Activated CD8-positive, alpha-beta memory T cell treated with anti-CD3 and anti-CD28 coated beads for 1 hour (primary cell): ENCODE measurements at places on chromosomes 3 and 15.

DNA sequence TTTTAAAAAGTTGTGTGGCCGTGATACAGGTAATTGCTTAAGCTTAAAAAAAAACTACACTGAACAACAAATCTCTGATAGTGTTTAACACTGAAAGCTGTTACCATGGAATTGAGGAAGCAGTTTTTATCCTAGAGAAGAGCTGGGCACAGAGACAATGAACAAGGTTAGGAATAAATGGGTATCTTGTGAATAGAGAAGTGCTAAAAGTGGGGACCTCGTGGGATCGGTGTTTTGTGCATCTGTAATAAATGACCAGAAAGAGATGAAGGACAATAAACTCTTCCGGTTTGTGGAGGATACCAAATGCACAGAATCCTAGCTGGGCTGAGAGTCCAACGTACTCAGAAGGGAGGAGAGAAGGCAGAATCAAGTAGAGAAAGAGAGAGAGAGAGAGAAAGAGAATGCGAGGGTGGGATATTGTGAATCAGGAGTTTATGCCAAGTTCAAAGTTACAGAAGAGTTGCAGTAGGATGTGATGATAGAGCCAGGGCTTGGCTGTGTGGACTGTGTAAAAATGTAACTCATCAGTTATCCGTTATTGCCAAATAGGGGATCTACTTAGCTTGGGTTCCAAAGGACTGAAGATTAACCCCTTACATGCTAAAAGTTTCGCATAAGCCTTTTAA is 148.9 kb downstream of the IL20RB start:
- no peak for DNase-seq

DNA sequence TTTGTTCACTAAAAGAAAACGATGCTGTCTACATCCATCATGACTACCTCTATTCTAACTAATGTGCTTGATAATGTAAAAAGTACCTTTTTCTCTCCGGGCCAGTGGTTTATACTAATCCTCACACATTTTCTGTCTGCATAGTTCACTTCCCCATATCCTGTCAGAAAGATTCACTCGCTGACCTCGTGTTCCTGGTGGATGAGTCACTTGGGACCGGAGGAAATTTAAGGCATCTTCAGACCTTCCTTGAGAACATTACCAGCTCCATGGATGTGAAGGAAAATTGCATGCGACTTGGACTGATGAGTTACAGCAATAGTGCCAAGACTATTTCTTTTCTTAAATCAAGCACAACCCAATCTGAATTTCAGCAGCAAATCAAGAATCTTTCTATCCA is 33.8 kb downstream of the COL6A5 start:
- no peak for DNase-seq

- no peak for DNase-seq
Measured at GRCh38 chr3:16299746-16300145, 34.7 kb downstream of the OXNAD1 start.

GRCh38 chr15:58483376-58483775 is 51.6 kb downstream of the LIPC start:
- no peak for DNase-seq

- no peak for DNase-seq
Measured at GRCh38 chr15:65414841-65415621, 7.7 kb downstream of the IGDCC4 start.

DNA sequence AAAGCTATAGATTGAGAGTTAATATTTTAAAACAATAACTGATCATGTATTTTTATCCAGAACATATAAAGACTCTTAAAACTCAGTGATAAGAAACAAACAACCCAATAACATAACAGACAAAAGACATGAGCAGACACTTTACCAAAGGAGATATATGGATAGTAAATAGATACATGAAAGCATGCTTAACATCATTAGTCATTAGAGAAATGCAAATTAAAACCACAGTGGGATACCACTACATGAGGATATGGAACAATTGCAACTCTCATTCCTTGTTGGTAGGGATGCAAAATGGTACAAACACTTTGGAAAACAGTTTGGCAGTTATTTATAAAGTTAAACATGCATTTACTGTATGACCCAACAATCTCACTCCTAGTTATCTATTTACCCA is 95.0 kb downstream of the IQCH start:
- DNase-seq = no peak

GRCh38 chr15:69320977-69321554 is 22.4 kb downstream of the PAQR5 start:
- no peak for DNase-seq

- DNase-seq = no peak
Measured at GRCh38 chr3:46061108-46061720, 33.9 kb upstream of the XCR1 start.

GRCh38 chr3:170982733-170983132 is 43.8 kb downstream of the SLC2A2 start:
- DNase-seq = no peak

GRCh38 chr15:75782926-75783325 is 60.3 kb upstream of the UBE2Q2 start:
- DNase-seq = no peak

DNA sequence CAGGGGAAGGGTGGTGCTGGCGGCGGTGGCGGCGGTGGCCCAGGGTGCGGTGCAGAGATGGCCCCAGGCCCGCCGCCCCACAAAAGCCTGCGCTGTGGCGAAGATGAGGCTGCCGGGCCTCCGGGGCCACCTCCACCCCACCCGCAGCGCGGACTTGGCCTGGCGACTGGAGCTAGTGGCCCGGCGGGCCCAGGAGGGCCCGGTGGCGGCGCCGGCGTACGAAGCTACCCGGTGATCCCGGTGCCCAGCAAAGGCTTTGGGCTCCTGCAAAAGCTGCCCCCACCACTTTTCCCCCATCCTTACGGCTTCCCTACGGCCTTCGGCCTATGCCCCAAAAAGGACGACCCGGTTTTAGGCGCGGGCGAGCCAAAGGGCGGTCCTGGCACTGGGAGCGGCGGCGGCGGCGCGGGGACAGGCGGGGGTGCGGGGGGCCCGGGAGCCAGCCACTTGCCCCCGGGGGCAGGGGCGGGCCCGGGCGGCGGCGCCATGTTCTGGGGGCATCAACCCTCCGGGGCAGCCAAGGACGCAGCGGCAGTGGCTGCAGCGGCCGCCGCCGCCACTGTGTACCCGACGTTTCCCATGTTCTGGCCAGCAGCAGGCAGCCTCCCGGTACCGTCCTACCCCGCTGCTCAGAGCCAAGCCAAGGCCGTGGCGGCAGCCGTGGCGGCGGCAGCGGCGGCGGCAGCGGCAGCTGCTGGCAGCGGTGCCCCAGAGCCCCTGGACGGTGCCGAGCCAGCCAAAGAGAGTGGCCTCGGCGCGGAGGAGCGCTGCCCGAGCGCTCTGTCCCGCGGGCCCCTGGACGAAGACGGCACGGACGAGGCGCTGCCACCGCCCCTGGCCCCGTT is 1.6 kb downstream of the SKOR1 start:
- DNase-seq = no peak

- DNase-seq = no peak
Measured at GRCh38 chr3:99373846-99374210, 264.6 kb upstream of the COL8A1 start.

GRCh38 chr3:45773714-45774449 is 22.5 kb downstream of the SLC6A20 start:
- DNase-seq = no peak

GRCh38 chr3:197516517-197516889 is 39.3 kb downstream of the BDH1 start:
- DNase-seq = no peak

DNA sequence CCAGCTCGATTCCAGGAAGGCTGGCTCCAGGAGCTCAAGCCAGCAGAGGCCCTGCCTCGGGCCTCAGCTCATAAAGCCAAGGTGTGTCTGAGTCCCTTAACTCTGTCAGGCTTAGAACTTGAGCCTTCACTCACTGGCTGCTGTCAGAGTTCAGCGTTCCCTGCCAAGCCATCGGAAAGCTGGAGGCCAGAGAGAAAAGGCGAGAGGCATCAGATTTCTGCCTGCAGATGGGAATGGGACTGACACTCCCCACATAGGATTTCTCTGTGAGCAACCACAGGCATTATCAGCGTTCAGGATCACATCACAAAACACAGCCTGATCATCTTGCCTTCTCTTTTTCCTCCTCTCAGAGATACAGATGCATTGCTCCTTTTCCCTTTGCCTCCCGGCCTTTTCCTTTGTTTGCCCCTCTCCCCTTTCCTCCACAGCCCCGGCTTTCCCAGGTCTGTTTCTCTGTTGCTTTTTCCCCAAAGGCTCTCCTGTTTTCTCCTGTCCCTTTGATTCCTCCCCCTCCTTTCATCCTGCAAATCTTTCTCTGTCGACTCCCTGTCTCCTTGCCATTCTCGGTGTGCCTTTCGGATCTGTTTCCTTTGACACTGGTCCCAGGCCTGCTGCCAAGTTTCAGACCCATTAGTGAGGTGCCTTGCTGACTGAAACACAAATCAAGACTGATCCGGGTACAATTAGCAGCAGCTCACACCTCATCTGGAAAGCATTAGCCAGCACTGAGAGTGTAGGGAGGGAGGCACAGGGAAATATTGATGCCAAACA is 44.5 kb upstream of the BOC start:
- no peak for DNase-seq

GRCh38 chr15:48946074-48946839 is 17.5 kb downstream of the SHC4 start:
- no peak for DNase-seq

GRCh38 chr3:66592927-66593625 is 92.3 kb upstream of the LRIG1 start:
- no peak for DNase-seq

DNA sequence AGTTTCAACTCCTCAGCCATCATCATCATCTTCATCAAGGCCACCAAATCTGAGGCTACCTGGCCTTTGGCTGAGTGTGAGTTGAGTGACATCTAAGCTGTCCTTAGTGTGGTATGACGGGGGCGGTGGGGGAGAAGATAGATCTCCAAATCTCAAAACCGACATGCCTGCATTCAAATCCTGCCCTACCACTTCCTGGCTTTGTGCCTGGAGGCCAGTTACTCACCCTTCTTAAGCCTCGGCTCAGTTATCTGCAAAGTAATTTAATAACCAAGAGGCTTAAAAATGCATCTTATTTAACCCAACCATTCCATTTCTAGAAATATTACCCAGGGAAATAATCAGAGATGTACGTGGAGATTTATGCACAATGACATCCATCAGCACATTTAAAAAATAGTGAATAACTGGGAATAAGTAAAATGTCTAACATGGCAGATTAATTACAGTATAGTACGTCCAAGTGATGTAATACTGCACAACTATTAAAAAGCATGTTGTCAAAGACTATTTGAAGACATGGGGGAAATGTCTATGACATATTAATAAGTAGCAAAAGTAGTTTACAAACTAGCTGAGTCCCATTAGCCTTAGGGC is 167.4 kb downstream of the NTRK3 start:
- DNase-seq = no peak

GRCh38 chr3:36964817-36965216 is 20.0 kb upstream of the TRANK1 start:
- no peak for DNase-seq

- no peak for DNase-seq
Measured at GRCh38 chr3:120090422-120090821, 3.8 kb downstream of the GSK3B start.

DNA sequence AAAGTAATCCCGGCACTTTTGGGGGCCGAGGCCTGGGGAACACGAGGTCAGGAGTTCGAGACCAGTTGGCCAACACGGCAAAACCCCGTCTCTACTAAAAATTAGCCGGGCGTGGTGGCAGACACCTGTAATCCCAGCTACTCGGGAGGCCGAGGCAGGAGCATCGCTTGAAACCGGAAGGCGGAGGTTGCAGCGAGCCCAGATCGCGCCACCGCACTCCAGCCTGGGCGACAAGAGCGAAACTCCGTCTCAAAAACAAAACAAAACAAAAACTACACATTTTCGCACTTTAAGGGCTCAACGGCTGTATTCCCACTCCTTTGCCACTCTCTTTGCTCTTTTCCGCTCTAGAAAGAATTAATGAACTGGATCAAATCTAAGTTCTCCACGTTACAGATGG is 763 bp upstream of the TRNT1 start:
- no peak for DNase-seq

DNA sequence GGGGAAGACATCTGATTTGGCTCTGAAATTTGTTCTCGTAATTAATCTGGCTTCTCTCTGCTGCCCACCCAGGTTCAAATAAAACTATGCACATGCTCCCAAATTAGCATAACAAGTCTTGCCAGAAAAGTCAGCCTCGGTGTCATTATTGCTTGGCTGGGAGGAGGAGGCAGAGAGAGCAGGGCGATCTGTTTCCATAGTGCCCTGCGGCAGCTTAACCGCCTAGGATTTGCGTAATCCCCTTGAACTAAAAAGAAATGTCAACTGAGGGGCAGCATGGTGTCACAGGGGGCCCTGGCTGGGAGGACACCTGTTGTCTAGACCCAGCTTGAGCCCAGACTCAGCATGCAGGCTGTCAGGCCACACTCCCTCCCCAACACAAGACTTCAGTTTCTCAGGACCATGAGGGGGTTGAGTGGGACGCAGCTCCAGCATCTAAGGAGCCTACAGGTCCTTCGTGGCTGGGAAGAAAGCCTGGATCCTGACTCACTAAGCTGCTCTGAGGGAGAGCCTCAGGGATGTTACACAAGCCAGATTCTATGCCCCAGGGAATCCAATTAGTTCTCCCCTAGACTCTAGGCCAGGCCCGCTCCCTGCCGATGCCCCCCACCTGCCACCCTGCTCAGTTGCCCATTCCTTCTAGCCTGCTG is 17.3 kb downstream of the MRPS11 start:
- no peak for DNase-seq

DNA sequence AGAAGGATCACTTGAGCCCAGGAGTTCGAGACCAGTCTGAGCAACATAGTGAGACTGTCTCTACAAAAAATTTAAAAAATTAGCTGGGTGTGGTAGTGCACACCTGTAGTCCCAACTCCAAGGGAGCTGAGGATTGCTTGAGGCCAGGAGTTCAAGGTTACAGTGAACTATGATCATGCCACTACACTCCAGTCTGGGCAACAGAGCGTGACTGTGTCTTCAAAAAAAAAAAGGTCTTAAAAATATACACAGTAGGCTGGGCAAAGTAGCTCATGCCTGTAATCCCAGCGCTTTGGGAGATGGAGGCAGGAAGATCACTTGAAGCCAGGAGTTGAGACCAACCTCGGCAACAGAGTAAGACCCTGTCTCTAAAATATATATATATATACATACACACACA is 11.2 kb upstream of the CAMK1 start:
- no peak for DNase-seq

- DNase-seq = no peak
Measured at GRCh38 chr3:9071936-9072666, 108.8 kb upstream of the RAD18 start.

- no peak for DNase-seq
Measured at GRCh38 chr3:134104031-134104430, 74.3 kb upstream of the SLCO2A1 start.
